ENCODE measurements at places on chromosomes 7 and 10.

GRCh38 chr10:99656199-99657064 is 2.9 kb upstream of the ENTPD7 start:
- no peak for DNase-seq

DNA sequence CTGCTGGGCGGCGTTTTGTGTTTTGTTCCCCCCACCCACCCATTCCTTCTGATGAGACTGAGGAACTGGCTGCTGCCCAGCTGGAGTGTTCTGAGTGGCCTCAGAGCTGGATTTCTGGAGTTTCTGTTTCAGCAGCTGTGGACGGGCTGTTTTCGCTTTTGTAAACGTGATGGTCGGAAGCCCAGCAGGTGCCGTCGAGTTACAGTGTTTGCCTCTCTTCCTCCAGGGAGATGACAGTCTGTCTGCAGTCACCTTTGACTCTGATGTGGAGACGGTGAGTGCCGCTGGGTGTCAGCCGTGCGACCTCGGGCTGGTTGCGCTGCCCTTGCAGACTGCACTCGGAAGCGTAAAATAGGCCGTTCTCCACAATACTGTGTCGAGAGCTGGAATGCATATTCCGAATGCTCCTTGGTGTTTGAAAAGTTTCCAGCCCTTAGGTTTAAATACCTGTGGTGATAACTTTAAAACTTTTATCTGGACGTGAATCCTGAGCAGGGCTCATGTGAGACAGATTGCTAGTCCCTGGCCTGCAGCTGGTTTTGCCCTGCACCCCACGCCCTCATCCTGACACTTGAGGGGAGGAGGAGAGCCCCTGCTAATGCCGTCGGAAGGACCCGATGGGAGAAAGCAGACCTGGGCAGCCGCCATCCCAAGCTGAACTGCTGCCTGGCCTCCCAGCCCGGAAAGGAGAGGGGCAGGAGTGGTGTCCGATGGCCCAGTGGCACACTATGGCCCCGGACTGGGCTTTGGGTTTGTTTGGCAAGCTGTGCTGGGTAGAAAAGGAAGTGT is 8.3 kb downstream of the IQCE start:
- no peak for DNase-seq

- DNase-seq: no peak
These were observed 9.6 kb upstream of the KCP start for GRCh38 chr7:128919881-128920799.

- no peak for DNase-seq
These were observed 79.8 kb upstream of the PDE1C start for GRCh38 chr7:32150039-32150438.

DNA sequence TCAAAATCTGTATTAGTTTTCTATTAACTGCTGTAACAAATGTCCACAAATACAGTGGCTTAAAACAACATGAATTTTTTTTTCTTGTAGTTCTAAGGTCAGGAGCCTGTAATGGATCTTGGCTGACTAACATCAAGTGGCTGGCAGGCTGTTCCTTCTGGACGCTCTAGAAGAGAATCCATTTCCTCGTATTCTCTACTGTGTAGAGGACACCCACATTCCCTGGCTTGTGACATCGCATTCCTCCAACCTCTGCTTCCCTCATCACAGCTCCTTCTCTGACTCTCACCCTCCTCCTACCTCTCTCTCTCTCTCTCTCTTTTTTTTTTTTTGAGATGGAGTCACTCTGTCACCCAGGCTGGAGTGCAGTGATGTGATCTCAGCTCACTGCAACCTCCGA is 4.8 kb upstream of the CALHM1 start:
- DNase-seq: no peak

- DNase-seq: no peak
These were observed 97.9 kb downstream of the TSPAN12 start for GRCh38 chr7:120760050-120760449.

- no peak for DNase-seq
These were observed 108.6 kb downstream of the SEMA3A start for GRCh38 chr7:84085998-84086397.

GRCh38 chr7:116407165-116407564 is 92.4 kb upstream of the CAV2 start:
- DNase-seq: no peak

- peak; percentile 82 for DNase-seq
These were observed 157.5 kb upstream of the KLF14 start for GRCh38 chr7:130891254-130892094.

- no peak for DNase-seq
These were observed 13.7 kb upstream of the DNTT start for GRCh38 chr10:96290368-96291133.

DNA sequence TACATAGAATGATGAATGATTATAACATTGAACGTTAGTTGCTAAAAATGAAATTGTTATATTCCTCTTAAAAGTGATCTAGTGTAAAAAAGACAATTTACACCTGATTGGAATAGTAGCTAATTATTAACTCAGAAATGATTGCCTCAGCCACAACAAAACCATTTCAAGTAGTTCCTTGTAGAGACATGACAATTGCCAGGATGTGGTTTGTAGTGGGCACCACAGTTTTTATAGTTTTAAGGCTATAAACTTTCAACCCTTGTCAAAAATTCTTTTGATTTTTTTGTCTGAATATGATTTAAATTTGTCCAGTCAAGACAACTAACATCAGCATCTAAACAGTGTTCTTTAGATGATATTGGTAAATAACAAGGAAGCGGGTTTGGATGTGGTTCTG is 145.2 kb downstream of the SUGCT start:
- DNase-seq: no peak

DNA sequence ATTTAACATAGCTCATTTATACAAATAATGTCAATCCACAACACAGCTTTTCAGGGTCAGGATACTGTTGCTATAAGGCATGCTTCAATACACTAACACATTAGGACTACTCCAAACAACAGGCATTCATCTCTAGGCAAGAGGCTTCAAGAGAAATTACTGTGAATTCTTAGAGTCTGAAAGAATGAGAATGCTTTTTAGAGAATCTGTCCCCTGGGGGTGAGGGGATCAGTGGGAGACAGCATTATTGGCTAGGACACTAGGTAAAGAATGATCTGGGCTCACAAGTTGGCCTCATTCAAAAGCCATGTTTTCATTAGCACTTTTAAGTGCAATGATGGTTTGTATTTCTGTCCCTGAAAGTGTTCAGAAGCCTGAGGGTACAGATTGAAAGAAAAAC is 132.6 kb downstream of the SEMA3D start:
- no peak for DNase-seq

- DNase-seq: no peak
These were observed 52.8 kb downstream of the EGFR start for GRCh38 chr7:55071411-55072175.

- no peak for DNase-seq
These were observed 294.6 kb upstream of the ZNF32 start for GRCh38 chr10:43943119-43943817.

DNA sequence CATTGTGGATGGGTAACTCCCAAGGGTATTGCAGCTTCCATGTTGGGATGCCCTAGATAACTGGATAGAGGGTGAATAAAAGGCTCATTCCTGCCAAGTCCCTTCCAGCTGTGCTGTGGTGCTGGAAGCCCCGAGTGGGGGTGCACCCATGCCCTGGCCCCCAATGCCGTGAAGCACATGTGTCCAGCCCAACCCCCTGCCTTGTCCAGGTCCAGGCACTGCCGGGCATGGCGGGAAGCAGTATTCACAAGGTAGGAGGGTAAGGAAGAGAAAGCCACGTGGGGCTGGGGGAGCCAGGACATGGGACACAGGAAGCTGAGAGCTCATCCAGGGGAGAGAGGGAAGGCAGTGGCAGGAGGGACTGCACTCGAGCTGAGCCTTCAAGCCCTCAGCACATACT is 148.2 kb upstream of the CDCA7L start:
- DNase-seq: no peak

DNA sequence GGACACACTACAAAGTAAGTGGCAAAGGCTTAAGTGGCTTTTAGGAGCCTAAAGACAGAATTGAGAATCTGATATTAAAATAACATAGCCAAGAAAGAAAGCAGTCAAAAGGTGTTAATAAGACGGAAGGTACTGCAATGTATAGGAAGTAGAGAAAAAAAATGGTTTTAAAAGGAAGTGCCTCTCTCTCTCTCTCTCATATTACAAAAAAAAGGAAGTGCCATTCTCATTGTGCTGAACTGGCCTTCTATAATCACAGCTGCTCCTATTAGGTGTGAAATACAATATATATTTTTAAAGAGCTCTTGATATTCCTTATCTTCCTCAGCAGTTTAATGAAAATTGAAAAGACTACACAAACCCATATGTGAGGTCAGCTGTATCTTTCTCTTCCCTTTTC is 199.4 kb upstream of the NPVF start:
- DNase-seq: no peak

DNA sequence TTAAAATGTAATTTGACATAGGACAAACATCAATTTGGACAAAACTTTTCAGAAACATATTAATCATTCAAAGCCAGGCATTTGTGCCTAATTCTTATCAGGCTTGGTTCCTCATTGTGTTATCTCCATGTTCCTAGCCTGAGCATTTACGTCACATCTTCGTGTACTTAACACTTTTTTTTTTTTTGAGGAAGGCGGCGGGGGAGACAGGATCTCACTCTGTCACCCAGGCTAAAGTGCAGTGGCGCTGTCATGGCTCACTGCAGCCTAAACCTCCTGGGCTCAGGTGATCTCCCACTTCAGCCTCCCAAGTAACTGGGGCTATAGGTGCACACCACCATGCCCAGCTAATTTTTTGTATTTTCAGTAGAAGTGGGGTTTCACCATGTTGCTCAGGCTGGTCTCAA is 19.8 kb downstream of the HNRNPA2B1 start:
- no peak for DNase-seq

GRCh38 chr7:106952658-106953231 is 87.7 kb downstream of the PIK3CG start:
- DNase-seq: no peak

DNA sequence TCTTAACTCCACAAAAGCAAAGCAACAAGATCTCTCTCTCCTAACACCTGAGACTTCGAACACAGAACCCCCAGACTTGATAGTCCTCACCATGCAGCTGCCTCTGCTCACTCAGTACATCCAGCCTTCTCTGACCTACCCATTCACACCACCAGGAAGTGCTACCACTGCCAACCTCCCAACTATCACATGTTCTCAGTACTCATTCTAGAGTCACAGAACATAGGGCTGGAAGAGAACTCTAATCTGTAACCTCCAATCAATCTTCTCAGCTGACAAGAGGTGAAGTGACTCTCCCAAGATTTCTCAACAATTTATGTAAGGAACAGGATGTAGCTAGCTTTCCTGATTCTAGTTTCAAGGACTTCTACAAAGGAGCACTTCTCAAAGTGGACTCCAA is 3.8 kb downstream of the NUDCD3 start:
- DNase-seq: no peak

DNA sequence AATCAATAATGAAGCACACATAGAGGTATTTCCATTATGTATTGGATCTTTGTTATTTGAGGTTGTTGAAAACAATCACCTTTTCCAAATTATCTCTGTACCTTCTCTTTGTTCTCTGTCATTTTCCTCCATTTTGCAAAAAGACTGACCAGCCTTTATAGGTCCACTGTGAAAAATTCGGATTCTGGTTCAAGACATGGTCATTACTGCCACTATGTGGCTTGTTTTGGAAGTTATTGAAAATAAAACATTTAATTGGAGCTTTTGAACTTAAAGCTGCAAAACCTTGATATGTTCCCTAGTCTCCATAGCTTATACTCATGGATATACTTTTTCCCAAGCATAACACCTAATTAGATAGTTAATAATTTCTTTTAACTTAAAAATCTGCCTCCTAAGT is 1094.4 kb downstream of the NRG3 start:
- DNase-seq: peak; percentile 17

GRCh38 chr7:19928247-19928646 is 154.8 kb upstream of the TMEM196 start:
- DNase-seq: no peak

- no peak for DNase-seq
These were observed 77.5 kb upstream of the INSIG1 start for GRCh38 chr7:155219947-155220769.

GRCh38 chr10:23191764-23192711 is at the start of gene PTF1A:
Gene PTF1A (plus strand): TSS chr10:23192312. CDS start chr10:23192531, 219 bp downstream.
- no peak for DNase-seq

GRCh38 chr7:450741-451140 is 68.9 kb downstream of the PDGFA start:
- DNase-seq: no peak

DNA sequence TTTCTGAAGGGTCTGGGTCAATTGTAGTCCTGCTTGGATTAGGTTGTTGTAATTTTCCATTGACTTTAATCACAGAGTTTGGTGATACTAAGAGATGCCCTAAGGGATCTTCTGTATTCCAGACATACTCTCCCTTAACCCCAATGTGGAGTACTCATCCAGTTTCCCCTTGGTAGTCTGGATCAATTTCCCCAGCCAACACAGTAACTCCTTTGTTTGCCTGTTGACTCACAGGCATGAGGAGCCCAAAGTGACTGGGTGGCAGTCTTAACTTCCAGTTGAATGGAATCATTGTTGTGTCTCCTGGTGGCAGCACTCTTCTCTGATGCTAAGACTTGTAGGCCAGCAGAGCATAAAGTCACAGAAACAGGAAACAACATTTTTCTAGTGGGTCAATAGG is 41.5 kb upstream of the PIK3CG start:
- DNase-seq: no peak

DNA sequence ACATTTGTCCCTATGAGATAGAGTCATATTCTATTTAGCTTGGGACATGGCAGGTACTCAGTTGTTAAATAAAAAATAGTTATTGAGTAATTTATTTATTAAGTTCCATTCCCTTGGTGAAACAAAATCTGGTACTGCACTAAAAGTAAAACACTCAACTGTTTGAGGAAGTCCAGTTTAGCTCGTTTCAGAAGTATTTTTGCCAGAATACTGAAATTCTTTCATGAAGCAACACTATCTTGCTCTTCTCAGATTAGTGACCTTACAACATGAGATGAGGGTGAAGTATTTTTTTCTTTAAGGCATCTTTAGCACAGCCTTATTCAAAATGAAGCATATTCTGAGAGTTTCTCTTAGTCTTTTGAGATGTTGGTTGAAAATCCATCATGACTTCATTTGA is 106.0 kb downstream of the ZNF365 start:
- DNase-seq: no peak

DNA sequence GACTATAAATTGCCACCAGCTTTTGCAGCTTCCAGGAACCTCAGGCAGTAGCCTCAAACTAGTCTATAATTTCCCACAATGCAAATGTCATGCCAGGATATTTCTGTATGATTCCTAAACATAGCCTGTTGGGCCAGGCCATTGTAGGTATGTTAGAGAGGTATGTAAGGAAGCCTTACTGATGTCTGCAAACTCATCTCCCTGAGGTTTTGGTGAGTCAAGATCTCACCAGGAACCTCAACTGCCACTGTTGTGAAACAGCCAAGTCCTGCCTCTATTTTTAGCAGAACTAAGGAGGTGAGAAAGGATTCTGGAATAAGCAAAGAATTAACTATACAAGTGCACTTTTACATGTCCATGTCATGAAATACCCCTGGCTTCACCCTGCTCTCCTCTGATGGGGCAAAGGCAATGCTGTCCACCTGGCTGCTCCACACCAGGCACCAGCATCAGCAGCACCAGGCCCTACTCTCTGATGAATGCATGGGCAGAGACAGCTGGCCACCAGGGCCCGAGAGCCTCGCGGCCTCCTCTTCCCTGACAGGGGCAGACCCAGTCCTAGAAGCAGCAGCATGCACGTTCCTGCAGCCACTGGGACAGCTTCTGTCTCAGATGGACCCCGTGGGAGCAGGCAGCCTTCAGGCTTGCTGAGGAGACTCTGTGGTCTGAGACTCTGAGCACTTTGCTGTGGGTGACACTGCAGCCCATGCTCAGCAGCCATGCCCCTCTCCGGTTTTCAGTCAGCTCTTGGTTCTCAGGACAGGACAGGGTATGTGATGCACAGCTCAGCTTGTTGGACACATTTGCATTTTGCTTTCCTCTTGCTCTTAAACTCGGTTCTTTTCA is 147.3 kb downstream of the ZMYND11 start:
- peak; percentile 34 for DNase-seq
